ENCODE measurements at places on chromosomes 6 and 20.

GRCh38 chr6:124002377-124003081, 198.9 kb downstream of the NKAIN2 start:
- DNase-seq = no peak

GRCh38 chr6:81023007-81023582, 729.4 kb downstream of the TENT5A start:
- no peak for DNase-seq

- no peak for DNase-seq
Measured at GRCh38 chr20:14415467-14415866, 78.1 kb upstream of the FLRT3 start.

DNA sequence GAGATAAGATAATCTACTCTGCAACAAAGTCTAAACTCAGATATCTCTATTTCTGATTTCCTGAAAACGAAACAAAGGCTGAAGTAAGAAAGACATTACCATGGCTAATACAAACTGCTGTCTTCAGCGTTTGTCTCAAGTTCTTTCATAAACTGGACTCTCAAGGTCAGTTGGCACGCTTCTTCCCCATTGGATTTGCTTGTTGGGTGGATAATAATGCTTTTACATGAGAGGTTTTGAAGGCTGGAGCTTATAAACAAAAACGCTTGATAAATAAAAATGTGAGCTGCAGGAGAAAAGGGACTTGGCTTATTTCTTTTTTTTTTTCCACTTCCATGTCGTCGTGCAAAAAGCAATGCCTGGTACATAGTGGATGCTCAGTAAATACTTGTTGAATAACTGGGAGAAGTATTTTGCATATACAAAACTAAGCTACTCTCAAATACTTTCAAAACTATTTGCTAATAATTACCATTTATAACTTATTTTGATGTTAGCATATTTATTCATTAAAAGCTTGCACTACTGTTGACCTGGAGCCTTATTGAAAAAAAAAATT, 65.7 kb upstream of the EEF1A1 start:
- no peak for DNase-seq

DNA sequence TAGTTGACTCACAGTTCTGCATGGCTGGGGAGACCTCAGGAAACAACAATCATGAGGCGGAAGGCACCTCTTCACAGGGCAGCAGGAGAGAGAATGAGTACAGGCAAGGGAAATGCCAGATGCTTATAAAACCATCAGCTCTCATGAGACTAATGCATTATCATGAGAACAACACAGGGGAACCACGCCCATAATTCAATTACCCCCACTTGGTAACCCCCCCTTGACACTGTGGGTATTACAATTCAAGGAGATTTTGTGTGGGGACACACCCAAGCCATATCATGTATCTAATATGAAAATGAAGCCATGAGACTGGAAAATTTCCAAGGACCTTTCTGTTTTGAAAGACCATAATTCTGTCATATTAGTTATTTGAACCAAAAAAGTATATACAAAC, 342.4 kb upstream of the PLCB4 start:
- no peak for DNase-seq

DNA sequence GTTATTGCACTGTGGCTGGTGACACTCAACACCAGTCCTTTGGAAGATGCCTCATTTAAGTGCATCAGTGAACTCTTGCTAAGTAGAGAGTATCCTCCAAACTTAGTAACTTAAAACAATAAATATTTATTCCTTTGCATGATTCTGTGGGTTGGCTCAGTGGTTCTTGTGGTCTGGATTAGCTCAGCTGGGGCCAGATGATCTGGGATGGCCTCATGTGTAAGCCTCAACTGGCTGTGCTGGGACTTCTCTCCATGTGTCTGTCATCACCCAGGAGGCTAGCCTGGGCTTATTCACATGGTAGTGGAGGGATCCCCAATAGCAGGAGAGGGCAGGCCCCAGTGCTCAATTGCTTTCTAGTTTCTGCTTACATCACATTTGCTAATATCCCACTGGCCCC, 8.3 kb downstream of the LRRN4 start:
- DNase-seq = no peak

- DNase-seq = no peak
Measured at GRCh38 chr6:116282698-116283097, 3.0 kb upstream of the TSPYL1 start.

DNA sequence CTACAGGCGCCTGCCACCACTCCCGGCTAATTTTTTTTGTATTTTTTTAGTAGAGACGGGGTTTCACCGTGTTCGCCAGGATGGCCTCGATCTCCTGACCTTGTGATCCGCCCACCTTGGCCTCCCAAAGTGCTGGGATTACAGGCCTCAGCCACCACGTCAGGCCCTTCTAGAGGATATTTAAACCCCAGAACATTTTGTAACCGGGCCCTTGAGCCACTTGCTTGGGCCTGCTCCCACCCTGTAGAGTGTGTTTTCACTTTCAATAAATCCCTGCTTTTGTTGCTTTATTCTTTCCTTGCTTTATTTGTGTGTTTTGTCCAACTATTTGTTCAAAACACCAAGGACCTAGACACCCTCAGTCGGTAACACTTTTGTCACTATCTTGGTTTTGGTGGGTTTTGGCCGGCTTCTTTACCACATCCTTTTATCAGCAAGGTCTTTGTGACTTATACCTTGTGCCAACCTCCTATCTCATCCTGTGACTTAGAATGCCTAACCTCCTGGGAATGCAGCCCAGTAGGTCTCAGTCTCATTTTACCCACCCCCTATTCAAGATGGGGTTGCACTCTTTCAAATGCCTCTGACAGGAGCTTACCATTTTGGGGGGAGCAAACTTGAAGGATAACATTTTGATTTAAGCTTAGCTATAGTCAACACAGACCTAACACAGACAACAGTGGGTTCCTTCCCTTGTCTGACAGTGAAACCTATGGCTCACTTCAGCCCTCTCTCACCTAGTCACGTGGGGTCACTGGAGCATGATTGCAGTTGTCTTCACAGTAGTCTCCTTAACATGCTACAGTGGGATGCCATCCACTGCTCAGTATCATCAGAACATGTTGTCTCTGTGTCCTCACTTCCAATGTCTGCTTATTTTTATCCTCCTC, 27.9 kb upstream of the KIF6 start:
- DNase-seq = no peak

DNA sequence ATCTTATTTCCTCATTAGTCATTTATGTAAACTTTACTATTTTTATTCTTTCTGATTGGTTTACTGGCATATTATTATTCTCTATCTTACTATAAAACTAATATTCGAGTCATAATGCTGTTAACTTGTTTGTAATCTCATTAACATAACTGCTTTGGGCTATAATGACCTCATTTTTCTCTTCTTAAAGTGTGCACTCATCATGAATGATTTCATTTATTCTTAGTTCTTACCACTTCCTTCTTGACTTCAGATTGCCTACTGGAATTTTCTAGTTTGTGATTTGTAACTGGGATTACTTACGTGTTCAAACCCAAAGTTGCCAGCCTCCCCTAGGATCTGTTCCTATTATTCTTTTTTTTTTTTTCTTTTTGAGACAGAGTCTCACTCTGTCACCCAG, 91.8 kb upstream of the TNFAIP3 start:
- DNase-seq = no peak

GRCh38 chr20:9031991-9032390, 36.9 kb upstream of the PLCB4 start:
- DNase-seq = no peak

DNA sequence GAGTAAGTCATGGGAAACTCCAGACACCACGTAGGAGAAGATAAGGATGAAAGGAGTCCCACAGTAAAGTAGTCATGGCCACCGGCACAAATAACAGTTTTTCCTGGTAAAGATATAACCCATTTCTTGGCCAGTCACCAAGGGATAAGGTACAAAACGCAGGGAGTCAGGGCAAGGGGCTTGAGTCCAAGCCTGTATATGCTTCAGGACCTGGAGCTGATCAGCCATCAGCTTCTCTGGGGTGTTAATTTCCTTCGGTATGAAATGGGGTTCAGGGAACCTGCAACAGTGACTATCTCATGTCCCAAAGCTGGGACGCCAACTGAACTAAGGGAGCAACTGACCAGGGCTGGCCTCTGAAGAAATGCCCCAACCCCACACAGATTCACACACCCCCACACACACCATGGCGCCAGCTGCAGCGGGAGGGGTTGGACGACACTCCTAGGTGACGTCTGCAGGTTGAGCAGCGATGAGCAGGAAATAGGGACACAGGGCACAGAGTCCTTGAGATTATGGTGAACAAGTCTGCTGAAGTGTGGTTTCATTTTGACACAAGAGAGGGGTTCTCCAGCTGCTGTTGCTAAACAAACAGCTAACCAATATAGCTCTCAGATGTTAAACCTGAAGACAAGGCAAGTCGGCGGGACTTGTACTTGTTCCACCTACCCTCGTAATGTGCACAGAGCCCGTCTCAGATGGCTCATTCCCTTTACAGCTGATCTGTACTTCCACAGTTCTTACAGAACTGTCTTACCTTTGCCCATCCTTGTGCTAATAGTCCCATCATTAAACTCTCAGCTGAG, 7.4 kb upstream of the ADTRP start:
- no peak for DNase-seq

DNA sequence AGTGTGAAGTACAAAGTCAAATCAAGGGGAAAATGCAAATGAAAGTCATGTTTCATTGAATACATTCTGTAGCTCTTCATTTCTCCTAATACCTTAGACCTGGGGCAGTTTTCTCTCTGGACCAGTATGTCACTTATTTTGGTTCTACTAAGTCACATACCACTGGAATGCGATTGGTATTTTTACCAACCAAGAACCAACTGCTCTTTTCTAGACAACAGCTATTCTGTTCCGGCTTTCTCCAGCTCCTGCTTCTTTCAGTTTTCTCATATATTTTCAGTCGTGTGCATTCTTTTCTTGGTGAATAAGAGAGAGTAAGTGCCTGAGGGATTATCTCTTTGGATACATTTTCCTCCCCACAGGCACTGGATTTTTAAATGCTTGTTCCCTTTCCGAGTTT, 39.2 kb upstream of the SPACA1 start:
- DNase-seq = no peak

DNA sequence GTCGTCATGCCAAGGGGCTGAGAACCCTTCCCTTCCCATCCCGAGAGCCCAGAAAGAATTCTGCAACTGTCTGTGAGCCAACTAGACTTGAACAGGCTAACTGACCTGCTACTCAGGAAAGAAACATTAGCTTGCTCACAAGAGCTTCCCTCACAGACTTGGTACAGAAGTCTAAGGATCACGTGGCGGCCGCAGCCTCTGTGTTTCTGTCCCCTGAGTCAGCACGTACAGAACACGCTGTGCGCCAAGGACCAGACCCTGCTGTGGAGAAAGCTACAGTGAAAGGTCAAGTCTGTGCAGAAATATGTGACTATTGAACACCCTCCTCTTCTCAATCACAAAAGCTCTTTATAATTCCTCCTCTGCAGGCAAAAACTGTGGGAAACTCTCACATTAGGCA, 151.3 kb upstream of the QKI start:
- no peak for DNase-seq

DNA sequence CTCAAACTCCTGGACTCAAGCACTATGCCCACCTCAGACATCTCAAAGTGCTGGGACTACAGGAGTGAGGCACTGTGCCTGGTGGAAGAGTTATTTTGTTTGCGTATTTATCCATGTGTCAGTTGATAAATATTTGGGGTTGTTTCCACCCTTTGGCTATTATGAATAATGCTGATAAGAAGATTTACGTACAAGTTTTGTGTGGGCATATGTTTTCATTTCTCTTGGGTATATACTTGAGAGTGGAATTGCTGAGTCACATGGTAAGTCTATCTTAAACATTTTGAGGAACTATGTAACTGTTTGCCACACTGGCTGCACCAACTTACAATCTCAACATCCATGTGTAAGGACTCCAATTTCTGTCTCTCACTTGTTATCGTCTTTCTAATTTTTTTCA, 200.3 kb downstream of the RNGTT start:
- DNase-seq = no peak

- DNase-seq = no peak
Measured at GRCh38 chr6:41878246-41878645, 16.9 kb downstream of the USP49 start.

GRCh38 chr20:33602826-33603590, 59.1 kb upstream of the C20orf144 start:
- no peak for DNase-seq

DNA sequence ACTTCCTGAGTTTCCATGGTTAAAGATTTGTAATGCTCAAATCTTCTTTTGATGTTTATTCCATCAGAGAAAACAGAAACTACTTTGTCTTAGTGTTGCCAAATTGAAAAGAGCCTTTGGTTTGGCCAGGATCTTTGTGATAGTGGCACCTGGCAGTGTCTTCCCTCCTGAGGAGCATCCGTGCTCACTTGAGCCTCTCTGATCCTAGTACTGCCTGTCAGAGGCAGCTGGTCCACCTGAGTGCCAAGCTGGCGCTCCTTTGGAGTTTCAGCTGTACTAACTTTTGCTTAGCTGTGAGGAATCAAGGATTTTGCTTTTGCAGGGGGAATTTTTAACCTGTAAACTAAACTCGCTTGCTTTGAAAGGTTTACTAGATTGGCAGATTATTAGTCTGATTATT, 61.4 kb downstream of the SCAND1 start:
- no peak for DNase-seq

GRCh38 chr6:38218235-38218634, 398.7 kb downstream of the ZFAND3 start:
- no peak for DNase-seq

DNA sequence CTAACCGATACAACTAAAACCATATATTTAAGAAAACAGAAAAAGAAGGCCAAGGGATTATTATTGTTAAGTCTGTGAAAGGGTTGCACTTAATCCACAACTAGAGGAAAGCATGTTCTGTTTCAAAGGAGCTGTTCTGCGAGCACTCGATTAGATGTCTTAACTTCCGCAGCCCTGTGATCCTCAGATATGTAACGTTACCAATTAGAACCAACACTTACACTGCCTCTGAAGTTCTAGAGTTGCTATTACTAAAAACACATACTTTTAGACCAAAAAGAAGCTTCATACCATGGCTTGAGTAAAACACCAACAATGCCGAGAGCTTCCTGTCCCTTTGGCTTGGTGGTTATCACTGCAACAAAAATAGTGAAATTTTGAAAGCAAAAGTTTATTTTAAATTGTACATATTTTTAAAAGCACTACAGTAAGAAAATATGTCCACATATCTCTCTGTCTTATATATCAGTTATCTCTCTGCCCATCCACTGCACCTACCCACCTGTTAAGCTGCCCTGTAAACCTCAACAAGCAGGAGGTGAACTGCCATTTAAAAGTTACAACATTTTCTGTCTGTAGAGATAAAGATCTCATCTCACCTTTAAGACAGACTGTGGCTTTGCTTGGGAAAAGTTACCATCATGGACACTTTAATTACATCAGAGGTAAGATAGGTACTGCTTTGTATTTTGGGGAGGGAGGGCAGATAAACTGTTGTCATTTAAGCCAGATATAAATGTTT, 7.1 kb upstream of the DUSP22 start:
- no peak for DNase-seq

All from stimulated activated CD8-positive, alpha-beta memory T cell treated with anti-CD3 and anti-CD28 coated beads, Interleukin-15, amount 100 ng/mL, for 1 hour (primary cell).